ENCODE measurements at places on chromosomes 2 and 18.

DNA sequence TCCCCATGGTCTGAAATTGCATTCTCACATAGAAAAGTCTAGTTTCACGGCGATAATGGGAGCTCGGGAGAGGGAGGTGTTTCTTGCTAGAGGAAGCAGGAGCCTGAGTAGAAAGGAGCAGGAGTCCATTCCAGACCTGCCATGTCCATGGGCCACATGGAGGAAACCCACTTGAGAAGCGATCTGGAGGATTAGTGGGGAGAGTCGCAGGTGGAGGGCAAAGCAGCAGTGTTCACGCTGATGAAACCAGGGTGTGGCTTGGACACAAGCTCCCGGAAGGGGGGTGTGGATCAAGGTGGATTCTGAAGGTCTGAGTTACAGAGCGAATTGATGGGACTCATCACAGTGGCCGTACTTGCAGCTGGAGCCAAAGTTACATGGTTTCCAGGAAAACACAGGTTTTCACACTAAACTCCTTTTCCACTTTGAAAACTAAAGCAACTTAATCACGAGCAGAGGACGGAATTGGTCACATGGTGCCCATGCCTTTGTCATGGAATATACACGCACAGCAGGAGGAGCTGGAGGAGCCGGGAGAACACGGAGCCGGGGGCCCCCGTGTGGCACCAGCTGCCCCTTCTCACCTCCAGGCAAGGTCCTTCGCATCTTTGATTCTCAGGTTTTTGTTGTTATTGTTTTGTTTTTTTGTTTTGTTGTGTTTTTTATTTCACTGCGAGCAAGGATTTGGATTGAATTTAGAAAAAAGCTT is 255.1 kb upstream of the MYT1L start:
- DNase-seq = no peak

GRCh38 chr18:55577812-55578539 is 10.0 kb downstream of the TCF4 start:
- no peak for DNase-seq

DNA sequence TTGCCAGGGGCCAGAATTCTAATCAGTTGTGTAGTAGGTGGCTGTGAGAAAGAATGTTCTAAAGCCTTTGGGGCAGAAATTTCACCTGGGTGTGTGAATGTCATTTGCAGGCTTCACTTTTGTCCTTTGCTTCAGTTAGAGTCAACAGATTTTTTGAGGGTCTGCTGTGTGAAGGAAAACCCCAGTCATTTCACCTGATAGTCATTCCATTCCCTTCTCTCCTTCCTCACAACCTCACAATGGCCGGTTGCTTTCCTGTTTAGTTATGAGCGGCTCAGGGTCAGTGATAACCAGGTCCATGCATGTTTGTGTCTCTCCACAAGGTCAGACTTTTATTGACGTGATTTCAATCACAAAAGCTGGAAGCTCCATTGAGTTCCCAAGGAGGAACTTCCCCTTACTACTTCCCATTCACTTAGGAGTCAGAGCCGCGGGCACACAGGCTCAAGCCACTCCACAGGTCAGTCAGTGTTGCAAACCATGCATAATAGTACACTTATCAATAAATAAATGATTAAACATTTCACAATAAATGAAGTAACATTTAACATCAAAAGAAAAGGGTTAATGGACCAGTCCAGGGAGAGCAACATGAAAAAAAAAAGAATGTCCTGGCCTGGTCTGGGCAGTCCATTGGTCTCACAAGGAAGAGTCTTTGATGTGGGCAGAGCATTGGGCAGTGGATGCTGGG is 74.3 kb downstream of the NPAS2 start:
- DNase-seq = no peak

DNA sequence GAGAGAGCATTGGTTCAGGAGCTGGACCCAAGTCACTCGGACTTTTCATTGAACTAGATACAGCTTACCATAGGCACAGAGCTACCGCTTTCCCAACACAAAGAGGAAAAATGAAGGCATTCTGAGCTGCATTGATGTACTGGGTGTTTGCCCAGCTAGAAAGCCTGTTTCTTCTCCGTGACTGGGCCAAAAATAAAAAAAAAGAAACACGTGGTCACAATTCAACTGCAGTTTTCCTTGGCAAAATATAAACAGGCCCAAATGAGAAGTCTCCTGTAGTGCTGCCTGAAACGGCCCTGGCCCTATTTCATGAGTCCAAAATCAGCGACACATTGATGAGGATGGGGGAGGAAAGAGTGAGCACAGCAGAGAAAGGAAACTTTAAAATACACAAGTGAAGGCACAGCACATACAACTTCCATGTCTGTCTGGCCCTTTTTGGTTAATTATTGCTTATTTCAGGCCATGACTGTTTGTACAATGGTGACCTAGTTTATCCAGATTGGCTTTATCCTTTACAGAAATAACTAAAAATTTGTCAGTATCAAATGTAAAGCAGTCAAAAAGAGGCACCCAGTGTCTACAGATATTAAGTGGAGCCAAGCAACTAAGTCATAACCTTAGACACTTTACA is 179.7 kb downstream of the ICOS start:
- DNase-seq = no peak

GRCh38 chr2:113863144-113863543 is 26.7 kb upstream of the ACTR3 start:
- DNase-seq = no peak

DNA sequence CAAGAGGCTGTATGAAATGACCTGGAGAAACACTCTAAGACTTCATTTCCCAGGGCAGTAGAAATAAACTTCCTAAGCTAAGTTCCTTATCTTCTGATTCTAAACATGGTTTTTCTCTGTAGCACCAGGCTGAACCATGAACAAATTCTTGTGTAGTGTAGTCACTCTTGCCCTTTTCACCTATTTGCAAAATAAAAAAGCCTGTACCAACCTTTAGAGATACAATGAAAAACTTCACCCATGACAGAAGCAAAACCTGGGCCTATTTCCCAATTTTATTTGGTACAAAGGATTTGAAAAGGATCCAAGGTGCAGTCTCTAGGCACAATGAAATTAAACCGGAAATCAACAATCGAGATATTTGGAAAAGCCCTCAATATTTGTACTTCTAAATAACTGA is 43.6 kb downstream of the POLR1A start:
- no peak for DNase-seq

DNA sequence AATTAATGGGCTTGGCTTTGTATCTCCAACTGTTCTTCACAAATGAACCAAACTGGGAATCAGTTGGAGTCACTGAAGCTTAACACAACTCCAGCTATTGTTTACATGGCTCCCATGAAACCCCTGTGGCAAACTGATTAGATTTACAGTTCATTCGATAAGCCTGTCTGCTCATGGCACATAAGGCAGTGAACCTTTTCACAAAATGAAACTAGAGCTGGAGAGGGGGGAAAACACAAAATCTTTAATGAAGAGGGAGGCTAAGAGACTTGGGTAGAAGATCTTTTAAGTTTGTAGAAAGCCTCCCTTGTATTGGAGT is 11.6 kb upstream of the ITGA6 start:
- no peak for DNase-seq

GRCh38 chr2:161980976-161981375 is 93.0 kb downstream of the DPP4 start:
- no peak for DNase-seq

- DNase-seq = no peak
Observed at GRCh38 chr2:227308784-227309183, 16.3 kb upstream of the MFF start.

DNA sequence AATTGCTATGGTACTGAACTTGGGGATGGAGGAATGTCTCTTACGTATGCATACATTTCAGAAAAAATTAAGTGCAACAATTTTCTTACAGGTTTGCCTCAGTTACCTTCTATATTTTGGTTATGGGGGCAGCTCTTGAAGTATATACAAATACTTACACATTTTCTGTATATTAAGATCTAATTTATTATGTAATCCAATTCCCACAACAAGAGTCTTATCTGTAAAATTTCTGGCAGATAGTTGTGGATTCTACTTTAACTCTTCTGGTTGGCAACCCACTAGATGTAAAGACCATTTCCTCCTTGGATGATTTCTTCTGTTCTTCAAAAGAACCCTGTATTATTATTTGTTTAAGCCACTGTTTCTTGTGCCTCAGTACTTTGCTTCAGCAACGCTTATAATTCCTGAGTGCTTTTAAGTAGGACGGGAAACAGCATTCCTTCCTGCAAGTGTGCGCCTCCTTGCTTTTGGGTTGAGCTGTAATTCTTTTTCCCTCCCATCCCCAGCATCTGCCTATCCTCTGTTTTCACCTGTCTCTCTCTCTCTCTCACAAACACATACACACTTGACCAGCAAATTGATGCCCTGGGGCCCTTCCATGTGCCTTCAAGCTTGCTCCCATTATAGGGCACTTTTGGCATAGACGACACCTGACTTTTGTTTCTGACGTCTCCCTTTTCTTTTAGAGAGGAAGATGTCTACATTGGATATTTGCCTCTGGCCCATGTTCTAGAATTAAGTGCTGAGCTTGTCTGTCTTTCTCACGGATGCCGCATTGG is 61.4 kb downstream of the ACSL3 start:
- DNase-seq = no peak

DNA sequence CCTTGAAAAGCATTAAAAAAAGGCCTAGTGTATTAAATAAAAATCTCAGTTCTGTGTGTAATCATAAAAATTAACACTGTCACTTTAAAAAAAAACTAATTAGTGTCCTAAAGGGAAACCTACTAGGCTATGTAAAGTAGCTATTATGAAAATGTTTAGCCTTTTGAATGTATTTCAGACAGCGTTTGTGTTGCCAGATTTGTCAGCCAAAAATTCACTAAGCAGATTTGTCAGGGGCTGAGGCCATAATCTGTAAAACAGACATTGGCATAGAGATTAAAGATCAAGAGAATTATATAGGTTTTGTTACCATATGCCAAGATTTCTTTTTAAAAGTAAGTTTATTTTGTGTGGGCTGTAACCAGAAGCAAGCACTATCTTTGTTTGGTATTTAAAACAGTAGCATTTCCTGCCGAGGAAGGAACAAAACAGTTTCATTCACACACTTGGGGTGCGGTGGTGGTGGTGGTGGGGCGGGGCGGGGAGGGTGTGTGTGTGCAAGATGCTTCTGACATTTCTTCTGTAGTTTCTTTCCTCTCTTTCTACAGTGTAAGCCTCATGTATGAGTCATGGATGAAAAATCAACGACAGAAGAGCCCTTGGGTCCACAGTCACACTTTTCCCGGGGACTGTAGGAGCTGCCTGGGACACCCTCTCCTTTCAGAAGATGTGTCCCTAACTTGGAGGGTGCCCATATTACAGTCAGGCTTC is 328.5 kb upstream of the FANCL start:
- no peak for DNase-seq

DNA sequence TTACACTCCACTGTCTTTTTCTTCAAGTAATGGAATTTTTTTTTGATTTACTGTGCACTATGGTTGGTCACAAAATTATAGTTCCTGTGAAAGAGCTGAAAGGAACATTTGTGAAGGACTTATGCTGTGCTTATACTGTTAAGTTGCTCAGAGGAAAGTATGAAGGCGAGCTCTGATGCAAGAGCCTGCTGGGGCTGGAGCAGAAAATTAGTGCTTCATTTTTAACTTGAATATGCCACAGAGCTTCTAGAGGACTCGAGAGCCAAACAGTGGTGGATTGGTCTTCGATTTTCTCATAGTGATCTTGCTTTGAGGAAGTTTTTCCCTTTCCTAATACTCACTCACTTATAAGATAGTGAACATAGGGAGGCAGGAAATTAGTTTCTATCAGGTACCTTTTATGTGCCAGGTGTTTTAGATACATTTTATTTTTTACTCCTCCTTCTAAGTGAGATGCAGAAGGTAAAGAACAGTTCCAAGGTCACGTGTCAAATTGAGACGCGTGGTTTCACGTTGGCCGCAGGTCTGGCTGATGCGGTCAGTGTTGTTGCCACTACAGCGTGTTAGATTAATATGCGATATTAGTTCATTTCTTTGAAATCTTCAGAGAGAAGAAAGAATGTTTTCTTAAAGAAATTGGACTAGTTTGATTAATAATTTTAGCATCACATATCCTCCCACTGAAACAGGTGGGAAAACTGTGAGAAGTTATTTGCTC is 20.2 kb downstream of the GATA6 start:
- DNase-seq = no peak

- DNase-seq = no peak
Observed at GRCh38 chr2:178450524-178450773, 526 bp downstream of the PRKRA start.

DNA sequence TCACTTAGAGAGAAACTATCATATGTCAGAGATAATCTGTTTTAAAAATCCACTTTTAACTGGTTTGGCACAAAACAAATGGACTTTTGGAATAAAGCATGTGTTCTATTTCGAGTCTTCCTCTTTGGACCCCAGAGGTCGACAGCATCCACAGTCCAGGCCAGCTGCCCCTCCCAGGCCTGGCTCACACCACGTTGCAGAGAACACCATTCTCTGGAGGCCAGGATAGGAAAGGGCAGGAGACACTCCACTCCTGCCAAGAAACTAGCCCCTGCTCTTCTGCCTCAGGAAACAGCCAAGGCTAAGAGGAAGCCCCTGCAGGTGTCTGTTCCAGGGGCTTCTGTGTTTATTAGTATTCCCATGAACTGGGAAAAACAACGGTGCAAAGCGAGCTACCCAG is 456.6 kb upstream of the ID2 start:
- no peak for DNase-seq

- DNase-seq = no peak
Observed at GRCh38 chr2:54697934-54698333, 25.5 kb upstream of the EML6 start.

GRCh38 chr18:74456349-74457042 is 612 bp downstream of the DIPK1C start:
- DNase-seq = no peak

GRCh38 chr2:176415937-176416499 is 146.8 kb downstream of the MTX2 start:
- DNase-seq = no peak

DNA sequence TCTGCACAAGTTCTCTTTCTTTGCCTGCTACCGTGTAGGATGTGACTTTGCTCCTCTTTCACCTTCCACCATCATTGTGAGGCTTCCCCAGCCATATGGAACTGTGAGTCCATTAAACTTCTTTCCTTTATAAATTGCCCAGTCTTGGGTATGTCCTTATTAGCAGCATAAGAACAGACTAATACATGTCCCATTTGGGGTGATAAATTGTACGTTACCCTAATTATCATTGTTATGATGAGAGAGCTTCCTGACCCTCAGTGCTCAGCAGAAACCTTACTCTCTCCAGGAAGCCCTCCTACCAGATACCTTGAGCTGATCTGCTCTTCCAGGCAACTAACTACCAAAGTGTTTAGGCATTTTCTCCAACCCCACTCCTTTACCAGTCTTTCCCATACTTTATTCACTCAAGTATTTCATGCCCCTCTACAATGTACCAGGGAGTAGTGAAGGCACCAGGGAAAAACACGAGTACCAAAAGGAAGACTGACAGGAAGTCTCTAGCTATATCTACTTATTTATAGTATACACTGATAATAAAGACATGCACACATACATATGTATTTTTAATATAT is 196.2 kb downstream of the MYCN start:
- no peak for DNase-seq

GRCh38 chr18:75421656-75422055 is 5.8 kb downstream of the SMIM21 start:
- no peak for DNase-seq

GRCh38 chr18:79403723-79404566 is 8.2 kb downstream of the NFATC1 start:
- no peak for DNase-seq

GRCh38 chr2:28175028-28175427 is 217.6 kb upstream of the FOSL2 start:
- DNase-seq = no peak

Measured in NCI-H187 (cell line).